ENCODE measurements at places on chromosomes 5 and 9.

GRCh38 chr5:177094224-177095087 lies 7.7 kb downstream of the FGFR4 start:
- DNase-seq, result no peak

GRCh38 chr5:139961435-139962157 lies 81.5 kb downstream of the NRG2 start:
- DNase-seq, result no peak

GRCh38 chr5:83025690-83026478 lies 51.3 kb downstream of the TMEM167A start:
- DNase-seq, result no peak

DNA sequence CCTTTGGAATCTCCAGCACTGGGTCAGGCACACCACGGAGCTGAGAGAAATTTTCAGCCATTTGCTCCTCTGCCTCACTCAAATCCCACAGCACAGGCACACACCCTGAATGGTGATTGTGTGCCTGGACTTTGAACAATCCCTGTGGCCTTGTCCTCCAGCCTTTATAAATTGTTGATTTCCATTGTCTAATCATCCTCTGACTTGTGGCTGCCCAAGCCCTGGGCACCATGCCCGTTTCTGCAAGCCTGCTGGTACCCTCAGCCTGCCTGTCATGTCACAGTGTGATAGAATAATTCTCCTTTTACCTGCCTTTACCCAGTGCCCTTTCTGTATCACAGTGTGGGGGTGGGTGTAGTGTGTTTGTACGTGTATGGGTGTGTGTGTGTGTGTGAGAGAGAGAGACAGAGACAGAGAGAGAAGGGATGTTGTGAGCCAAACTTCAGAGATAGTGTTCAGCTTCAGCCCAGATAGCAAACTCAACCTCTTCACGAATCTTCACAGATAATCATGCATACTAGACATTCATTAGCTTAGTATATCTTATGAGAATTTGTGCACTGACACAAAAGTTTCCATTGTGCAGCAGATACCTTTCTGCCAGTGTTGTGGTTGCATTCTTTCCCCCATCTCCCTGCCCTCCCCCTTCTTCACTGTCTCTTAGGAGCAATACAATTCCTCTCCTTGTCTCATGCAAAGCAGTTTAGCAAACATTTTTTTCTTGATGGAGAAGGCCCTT lies 27.8 kb upstream of the SLC44A1 start:
- DNase-seq, result no peak

- no peak for DNase-seq
These were observed 356.2 kb downstream of the RASEF start for GRCh38 chr9:82706786-82707185.

- DNase-seq, result no peak
These were observed 5.2 kb downstream of the FGF1 start for GRCh38 chr5:142680605-142681259.

DNA sequence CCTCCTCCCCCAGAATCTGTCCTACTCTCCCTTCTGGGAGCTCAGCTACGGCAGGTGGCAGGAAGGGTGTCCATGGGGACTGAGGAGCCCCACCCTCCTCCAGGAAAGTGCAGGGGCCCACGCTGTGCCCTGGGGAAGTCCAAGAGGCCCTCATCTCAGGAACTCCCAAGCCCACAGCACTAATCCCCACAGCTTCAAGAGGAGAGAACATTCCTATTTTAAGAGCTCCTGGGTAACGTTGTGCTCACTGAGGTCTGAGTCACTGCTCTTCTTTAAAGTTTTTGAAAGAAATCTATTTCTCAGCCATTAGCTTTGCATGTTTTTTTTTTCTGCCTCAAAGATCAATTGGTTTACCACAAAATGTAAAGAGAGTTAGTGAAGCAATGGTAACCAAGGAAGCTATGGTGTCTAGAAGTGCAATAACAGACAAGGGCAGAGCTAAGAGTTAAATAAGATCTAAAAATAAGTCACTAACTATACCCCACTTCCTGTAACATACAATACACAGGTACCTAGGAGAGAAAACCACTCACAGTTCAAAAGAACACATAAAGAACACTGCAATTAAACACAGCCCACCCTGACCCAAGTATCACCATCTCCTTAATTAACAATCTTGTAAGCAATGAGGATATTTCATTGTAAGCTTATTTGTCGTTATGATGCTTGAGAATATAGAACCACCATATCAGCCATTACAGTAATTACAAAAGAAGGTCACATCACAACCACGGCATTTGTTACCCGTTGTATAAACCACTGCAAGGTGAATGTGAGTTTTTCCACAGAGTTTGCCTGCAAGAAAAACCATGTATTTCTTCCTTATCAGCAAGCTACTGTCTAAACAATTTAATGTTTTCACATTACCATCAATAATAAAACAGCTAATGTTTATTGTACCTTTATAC lies 382.3 kb upstream of the SLC30A5 start:
- DNase-seq, result no peak

- no peak for DNase-seq
These were observed 25.6 kb downstream of the FAM163B start for GRCh38 chr9:133583586-133583985.

DNA sequence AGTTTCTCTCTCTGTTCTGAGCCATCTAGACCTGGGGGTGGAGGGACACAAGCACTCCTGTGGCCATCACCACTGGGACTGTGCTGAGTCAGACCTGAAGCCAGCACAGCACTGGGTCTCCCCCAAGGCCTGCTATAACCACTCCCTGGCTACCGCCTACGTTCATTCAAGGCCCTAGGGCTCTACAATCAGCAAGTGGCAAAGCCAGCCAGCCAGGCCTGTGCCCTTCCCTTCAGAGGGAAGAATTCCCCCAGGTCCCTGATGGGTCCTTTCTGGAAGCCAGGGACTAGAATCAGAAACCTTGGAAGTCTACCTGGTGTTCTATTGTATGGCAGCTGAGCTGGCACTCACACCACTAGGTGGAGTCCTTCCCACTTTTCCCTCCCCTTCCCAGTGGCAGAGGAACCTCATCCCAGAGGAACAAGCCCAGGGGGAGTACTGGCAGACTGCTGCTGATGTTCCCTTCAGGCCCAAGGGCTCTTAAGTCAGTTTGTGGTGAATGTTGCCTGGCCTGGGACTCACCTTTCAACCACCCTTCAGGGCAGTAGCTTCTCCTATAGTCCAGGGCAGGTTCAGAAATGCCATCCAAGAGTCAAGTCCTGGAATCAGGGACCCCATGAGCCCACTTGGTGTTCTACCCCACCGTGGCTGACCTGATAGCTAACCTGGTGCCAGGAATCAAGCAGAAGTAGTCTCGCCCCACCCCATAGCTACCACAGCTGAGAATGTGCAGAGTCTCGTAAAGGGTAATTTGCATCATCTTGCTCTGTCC lies 20.0 kb downstream of the JMY start:
- peak; percentile 21 for DNase-seq

DNA sequence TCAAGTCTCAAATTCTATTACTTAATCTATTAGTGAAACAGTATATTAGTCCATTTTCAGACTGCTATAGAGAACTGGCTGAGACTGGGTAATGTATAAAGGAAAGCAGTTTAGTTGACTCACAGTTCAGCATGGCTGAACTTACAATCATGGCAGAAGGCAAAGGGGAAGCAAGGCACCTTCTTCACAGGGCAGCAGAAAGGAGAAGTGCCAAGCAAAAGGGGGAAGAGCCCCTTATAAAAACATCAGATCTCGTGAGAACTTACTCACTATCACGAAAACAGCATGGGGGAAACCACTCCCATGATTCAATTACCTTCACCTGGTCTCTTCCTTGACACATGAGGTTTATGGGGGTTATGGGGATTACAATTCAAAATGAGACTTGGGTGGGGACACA lies 67.9 kb upstream of the CHSY3 start:
- no peak for DNase-seq

GRCh38 chr9:2173170-2173569 lies 158.0 kb downstream of the SMARCA2 start:
- no peak for DNase-seq

DNA sequence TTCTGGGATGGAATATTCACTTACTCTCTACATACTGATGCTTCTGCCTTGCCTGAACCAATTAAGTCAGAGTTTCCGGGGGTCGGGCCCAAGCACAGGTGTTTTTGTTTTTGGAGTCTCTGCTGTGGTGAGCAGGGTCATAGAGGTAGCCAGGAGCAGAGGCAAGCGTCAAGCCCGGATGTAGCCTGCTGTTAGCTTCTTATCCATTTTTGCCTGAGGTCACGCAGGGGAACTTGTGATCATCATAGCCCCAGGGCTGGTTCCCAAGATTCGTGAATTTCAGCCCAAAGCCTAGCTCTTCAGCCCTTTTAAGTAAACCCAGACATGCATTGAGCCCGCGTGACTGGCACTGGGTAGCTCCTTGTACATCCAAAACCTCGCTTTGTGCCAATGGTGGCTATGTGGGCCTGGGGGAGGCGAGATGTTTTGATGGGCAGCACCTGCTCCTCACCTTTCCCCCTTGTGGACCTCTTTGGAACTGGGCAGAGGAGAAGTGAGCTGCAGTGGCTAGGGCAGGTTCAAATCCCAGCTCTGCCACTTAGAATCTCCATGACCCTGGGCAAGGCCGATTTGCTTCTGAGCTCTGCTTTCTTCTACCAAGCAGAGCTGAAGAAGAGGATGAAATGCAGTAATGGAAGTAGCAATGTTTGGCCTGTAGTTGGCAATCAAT lies 33.7 kb downstream of the FGF18 start:
- no peak for DNase-seq

- no peak for DNase-seq
These were observed 7.7 kb upstream of the GCNT1 start for GRCh38 chr9:76451234-76451633.
